ENCODE measurements at places on chromosomes 7 and 10. TPM values are rescaled to one million over a fixed set of nuclear protein-coding genes. Genes with fewer than 3 reads are reported as not detected.

OR13A1 gene
- not detected for total RNA-seq

MMRN2 gene
- 3.4 TPM for total RNA-seq

COL17A1 gene
- total RNA-seq: 115 TPM

ELAPOR2 gene
- 11.8 TPM for total RNA-seq

OR2A7 gene
- 13.1 TPM for total RNA-seq

CUZD1 gene
- 0.77 TPM for total RNA-seq

- H3K27ac ChIP-seq: no peak overlapping the region
- no peak for DNase-seq
- no peaks in the 10 kb centered on the region for H3K4me1 ChIP-seq
- H3K27me3 ChIP-seq: no peaks in the 10 kb centered on the region
- H3K36me3 ChIP-seq: no peaks in the 10 kb centered on the region
Measured at GRCh38 chr10:92278996-92279696, 11.7 kb downstream of the CPEB3 start.

DNA sequence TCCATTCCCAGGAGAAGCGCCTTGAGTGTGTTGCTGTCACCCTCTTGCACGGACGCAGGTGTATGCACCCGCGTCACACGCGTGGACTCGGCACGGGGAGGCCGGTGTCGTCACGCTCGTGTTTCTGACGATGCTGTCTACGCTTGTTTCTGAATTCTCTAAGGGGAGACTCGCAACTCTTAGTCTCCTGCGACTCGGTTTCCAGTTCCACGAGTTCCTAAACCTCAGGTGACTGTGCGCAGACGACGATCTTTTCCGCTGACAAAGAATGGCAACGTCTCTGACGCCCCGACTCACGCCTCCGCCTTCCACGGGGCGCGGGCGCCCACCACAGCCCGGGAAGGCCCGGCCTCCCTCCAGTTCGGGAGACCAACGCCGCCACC, 579 bp downstream of the IDI1 start:
- peak overlapping the region; percentile 99 for H3K27ac ChIP-seq
- H3K4me3 ChIP-seq: peak overlapping the region; percentile 88
- H3K36me3 ChIP-seq: no peaks in the 10 kb centered on the region
- no peak for DNase-seq
- H3K4me1 ChIP-seq: peaks cover 3% of the 10 kb centered on the region

- peak overlapping the region; percentile 50 for H3K4me3 ChIP-seq
- DNase-seq: peak; percentile 70
- no peaks in the 10 kb centered on the region for H3K4me1 ChIP-seq
- no peaks in the 10 kb centered on the region for H3K36me3 ChIP-seq
Measured at GRCh38 chr7:42237811-42238541, 967 bp upstream of the GLI3 start.

GRCh38 chr7:98115746-98116525, 9.3 kb downstream of the LMTK2 start:
- no peak overlapping the region for H3K4me3 ChIP-seq
- no peaks in the 10 kb centered on the region for H3K27me3 ChIP-seq
- H3K27ac ChIP-seq: no peak overlapping the region
- H3K4me1 ChIP-seq: no peaks in the 10 kb centered on the region

DNA sequence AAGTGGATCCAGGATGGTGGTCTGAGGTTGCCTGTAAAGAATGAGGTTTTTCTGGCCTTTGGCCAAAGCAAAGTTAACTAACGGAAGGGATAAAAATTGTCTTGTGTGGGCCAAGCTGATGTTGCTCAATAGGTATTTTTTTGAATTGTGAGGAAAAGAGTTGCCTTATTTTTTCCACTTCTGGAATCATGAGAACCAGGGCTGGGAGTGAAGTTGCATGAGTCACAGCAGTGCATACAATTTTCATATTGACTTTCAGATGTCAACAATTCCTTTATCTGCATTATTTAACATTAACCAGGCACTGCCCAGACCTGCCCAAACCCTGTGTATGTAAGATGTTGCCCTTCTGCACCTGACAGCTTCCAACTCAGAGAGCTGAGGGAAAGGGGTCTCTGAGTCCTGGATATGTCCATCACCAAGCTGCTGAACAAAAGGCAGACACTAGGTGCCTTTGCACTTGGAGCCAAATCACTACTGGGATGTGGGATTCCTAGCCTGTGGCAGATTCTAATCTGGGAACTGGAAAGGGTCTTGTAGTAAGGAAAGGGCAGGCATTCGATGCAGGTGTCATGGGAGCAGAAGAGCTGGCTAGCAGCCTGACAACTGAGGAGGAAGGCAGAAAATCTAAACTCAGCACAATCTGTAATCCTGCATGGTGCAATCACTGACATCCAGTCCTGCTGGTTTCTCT, 52.3 kb upstream of the SLC35B4 start:
- H3K4me3 ChIP-seq: no peak overlapping the region
- DNase-seq: peak; percentile 49
- peak overlapping the region; percentile 41 for H3K27ac ChIP-seq
- H3K4me1 ChIP-seq: no peaks in the 10 kb centered on the region
- no peaks in the 10 kb centered on the region for H3K27me3 ChIP-seq

DNA sequence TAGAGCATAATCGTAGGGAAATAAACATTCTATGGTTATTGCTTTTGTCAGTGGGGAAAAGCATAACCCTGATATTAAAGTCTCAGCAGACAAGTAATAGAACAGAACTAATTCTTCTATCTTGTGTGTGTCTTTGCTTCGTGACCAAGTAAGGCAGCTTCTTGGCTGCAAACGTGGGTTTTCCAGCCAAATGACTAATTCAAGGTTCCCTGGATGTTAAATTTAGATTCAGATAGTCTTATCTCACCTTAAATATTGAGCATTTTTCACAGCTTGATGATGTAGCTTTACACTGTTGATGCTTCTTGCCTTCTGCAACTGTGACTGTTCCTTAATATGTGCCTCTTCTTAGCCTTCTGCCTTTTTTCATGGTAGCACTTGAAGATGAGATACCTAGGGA, 113.0 kb downstream of the EXOC4 start:
- no peaks in the 10 kb centered on the region for H3K4me1 ChIP-seq
- no peak for DNase-seq
- no peaks in the 10 kb centered on the region for H3K27me3 ChIP-seq

GRCh38 chr10:113706623-113707022, 26.9 kb downstream of the CASP7 start:
- no peak overlapping the region for H3K27ac ChIP-seq
- no peaks in the 10 kb centered on the region for H3K4me1 ChIP-seq
- no peaks in the 10 kb centered on the region for H3K36me3 ChIP-seq
- no peak overlapping the region for H3K4me3 ChIP-seq
- no peaks in the 10 kb centered on the region for H3K27me3 ChIP-seq

- H3K36me3 ChIP-seq: no peaks in the 10 kb centered on the region
- H3K27ac ChIP-seq: no peak overlapping the region
- no peak overlapping the region for H3K4me3 ChIP-seq
- DNase-seq: no peak
Measured at GRCh38 chr10:31314256-31315150, 4.5 kb upstream of the ZEB1 start.

Data from colonic mucosa (tissue), 4 donors.